ENCODE measurements at places on chromosomes 6 and 20.

DNA sequence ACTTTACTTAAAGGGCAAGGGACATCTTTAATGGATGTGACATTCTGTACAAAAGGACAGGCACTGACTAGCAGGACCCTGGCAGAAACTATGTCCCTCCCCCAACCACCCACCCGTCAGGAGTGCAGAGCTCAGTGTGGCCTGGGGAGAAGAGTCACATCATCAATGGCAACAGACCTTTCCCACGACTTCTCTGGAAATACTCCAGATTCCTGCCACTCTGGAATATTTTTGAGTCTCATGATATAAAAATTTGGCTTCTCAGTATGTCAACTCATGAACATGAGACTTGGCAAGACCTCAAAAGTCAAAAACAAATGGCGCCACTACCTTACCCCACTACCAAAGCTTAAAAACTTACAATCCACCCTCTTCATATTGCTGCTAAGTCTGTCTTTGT, 118.3 kb downstream of the SLC23A2 start:
- DNase-seq = no peak

DNA sequence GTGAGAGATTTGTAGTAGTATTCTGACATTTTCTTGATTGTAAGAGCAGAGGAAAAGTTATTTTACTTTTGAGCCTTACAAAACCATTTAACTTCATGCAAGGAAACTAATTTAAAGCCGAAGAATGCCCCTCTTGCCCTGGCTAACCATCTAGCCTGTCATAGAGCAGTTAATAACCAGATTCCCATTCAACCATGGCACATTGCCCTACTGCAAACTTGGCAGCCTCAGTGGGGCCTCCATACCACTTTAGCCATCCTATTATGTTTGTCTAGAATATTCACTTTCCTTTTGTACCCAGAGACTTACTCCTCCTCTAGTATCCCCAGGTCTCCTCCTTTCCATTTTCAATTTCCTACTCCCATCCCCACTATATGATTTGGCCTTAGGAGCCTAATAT, 230.9 kb downstream of the TBC1D7 start:
- no peak for DNase-seq

- DNase-seq = no peak
Measured at GRCh38 chr6:30683980-30684338, 2.5 kb downstream of the PPP1R18 start.

DNA sequence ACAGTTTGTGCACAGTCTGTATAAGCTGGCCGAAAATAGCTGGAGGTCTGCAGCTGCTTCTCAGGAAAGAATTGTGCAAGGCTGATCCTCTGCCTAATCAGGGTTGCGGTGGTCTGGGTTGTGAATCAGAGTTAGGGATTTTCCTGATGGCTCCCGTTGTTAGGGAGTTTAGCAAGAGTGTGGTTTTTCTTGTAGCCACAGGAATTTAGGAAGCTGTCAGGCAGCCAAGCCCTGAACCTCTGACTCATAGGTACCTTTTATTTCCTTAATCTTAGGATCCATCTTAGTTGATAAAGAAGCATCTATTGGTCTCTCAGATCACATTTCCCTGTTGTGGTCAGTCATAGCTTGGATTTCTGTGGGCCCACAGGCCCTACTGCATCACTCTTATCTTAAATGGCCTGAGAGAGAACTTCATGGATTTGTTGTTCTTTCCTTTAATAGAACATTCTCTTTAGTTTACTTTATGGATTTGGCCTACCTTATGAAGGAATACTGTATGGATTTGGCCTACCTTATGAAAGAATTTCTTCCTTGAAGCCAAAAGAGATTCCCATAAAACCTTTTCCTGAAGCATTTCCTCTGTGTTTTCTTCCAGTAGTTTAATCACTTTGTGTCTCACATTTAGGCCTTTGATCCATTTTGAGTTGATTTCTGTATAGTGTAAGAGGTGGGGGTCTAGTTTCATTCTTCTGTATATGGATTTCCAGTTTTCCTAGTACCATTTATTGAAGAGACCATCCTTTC, 10.3 kb downstream of the KIF25 start:
- DNase-seq = no peak

DNA sequence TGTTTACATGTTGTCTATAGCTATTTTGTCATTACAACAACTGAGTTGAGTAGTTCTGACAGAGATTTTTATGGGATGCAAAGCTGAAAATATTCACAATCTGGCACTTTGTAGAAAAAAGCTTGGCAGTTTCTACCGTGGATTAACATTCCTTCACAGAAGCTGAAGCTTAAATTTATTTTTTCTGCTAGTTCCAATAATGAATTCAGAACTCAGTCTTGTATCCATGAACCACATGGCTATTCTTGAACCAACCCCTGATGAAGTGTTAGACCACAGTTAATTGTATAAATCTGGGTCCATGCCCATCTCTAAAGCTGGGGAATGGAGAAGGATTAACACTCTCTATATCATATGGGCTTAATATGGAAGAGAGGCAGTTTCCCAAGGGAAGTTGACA, 743.8 kb upstream of the FLRT3 start:
- DNase-seq = no peak

DNA sequence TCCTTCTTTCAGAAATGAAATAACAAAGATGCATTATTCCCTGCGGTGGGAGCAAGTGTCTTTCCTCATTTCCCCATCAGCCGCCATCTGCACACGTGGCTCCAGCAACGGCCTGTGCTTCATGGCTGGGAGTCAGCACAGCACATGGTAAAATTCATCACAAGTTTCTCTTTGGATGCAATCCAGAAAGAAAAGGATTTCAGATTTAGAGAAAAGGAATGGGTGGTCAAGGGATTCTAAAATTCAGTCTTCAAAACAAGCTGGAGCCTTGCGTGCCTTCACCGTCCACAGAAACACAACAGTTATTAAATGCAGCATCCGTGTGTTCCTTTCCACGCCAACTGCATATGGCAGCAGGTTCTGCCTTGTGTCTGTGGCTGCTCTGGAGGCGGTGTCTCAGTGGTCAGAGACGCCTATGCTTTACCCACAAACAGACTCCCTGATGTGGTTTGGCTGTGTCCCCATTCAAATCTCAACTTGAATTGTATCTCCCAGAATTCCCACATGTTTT, 107.6 kb downstream of the THBS2 start:
- no peak for DNase-seq

DNA sequence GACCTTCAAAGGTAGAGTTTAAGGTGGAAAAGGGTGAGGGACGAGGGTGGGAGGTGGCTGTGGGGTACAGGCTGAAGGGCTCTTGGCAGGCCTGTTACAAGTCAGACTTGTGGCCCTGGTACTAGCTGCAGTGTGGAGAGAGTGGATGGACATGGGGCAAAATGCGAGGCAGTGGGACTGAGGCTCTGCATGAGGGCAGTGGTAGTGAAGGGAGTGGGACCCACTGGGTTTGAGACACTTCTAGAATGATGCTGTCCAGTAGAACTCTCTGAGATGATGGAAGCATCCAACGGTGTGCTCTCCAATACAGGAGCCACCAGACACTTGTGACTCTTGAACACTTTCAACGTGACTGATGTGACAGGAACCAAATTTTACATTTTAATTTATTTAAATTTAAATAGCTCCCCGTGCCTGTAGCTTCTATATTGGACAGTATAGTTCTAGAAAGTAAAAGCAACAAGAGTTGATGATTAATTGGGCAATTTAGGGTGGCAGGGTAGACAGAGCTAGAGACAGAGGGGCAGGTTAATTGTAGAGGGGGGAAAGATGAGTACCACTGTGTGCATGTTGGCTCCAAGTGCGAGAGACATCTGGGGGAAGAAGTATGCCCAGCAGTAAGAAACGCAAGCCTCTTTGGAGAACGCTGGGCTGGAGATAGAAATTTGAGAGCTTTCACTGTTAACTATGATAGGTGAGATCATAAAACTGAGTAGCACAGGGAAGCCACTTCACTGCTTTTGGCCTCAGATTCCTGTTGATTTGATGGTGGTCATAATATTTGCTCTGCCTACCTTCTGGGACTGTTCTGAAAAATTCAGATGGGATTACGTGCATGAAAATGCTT, 77.5 kb downstream of the TXNDC5 start:
- DNase-seq = no peak

DNA sequence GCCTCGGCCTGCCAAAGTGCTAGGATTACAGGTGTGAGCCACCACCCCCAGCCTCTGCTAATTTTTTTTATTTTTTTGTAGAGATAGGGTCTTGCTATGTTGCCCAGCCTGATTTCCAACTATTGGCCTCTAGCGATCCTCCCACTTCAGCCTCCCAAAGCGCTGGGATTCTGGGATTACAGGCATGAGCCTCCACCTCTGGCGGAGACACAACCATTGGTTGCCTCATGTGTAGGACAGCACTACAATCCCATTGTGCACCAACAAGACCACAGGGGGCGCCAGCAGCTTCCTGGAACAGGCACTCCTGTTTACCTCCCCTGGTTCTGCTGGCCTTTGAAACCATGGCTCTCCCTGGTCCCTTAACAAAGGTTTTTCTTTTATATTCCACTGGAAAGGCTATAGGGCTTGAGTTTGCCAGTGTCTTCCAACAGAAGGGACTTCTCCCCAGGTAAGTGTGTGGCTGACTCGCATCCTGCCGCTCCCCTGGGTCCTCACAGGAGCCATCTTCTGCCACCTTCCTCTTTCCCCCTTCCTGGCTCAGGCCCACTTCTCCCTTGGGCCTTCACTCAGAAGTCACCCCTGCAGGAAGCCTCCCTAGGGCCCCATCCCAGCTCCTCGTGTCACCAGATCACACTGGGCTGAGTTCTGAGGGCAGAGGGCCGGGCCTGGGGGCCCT, 39.2 kb upstream of the TLDC2 start:
- no peak for DNase-seq

DNA sequence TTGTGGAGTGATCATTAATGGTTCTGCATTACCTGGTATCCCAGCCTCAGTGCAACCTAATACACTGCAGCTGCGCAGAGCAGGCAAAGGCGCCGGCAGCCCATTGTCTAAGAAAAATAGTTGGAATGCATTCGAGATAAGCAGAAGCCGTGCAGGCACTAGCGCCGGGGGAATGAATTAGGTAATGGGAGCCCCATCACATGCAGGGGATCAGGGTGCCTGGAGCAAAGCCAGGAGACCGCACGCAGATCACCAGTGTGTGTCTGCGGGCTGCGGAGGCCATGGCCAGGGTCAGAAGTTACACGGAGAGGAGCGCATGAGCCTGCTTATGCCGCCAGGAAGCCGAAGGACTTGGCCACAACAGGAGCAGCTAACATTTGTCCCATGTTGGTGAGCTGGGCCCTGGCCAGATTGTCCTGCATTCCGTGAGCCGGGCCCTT, 156.8 kb downstream of the DLL1 start:
- no peak for DNase-seq

- DNase-seq = no peak
Measured at GRCh38 chr6:142026471-142026870, 106.3 kb upstream of the GJE1 start.

GRCh38 chr6:31055441-31055840, 45.2 kb downstream of the MUC22 start:
- DNase-seq = no peak

DNA sequence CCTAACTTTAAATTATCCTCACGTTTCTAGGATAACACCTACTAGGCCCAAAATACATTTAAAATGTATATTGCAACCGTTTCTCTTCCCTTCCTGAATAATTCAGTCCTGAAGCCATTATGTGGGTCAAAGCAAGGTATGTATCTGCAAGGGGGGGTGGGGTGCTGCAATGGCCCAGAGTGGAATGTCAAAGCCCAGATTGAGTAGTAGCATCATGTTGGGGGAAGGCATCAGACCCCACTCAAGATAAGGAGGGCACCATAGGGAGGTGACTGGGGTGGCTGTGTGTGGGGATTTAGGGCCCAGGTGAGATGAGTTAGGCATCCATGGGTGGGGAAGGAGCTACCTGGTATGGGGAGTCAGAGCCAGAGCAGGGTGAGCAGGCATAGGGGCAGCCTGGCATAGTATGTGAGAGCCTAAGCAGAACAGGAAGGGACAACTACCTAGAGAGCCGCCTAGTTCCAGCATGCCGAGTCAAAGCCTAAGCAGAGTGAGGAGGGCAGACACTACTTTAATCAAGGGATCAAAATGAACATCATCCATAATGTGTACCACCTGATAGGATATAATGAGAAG, 48.2 kb downstream of the ZNF292 start:
- DNase-seq = no peak

- DNase-seq = peak; percentile 10
Measured at GRCh38 chr6:143940011-143940597, 68.0 kb downstream of the PLAGL1 start.

DNA sequence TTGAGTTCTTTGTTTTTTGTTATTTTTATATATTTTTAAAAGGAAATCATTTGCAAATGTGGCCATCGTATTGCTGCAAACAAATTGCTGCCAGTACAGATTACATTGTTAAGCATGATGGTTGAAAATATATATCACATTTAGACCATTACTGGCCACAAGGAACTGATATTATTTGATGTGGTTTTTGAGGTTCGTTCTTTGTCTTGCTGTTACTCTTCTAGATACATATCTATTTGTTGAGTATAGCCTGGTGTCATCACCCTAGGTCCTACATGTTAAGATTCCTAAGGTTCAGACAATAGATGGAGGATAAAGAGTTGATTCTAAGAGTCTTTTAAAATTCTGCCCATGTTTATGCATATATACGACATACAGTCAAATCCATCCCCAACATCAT, 306.0 kb downstream of the FARS2 start:
- no peak for DNase-seq
